ENCODE measurements at places on chromosomes 12 and 14.
A peak's percentile ranks its signal among the peaks of the same experiment; 100 is the strongest.

- H3K4me1 ChIP-seq = peaks cover 16% of the 10 kb centered on the region
- peak overlapping the region; percentile 60 for H3K27ac ChIP-seq
- peak; percentile 87 for DNase-seq
- H3K4me3 ChIP-seq = peak overlapping the region; percentile 56
Measured at GRCh38 chr12:54658306-54659264, 10.4 kb upstream of the DCD start.

DNA sequence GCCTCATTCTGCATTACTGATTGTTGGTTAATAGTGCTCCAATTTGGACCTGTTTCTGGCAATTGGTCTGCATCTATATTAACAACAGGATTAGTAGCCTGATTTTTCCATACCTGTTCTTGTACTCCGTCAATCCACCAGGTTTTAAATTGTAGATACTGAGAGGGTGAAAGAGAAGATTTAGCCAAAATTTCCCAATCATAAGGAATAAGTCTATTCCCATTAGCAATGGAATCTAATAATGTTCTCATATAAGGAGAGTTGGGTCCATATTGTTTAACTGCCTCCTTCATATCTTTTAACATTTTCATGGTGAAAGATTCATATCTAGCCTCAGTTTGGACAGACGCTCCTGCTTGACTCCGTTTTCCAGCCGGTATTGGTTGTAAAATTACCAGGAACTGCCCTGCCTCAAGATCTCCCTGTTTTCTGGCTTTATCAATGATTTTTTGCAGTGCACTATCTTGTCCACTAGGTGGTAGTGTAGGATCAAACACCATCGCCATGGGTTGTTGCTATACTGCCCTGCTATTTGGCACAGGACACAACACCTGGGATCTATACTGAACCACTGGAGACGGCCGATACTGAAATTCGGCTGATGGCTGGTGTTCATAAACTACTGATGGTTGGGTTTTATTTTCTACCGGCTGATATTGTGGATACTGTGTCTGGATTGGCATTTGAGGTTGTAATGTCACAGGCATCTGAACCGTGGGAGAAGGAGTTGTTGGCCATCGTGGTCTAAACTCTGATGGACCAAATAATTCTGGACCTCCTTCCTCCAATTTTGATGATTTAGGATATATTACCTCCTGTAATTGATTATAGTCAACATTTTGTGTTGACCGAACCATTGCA, 25.2 kb downstream of the DHRS4L2 start:
- peaks cover 5% of the 10 kb centered on the region for H3K4me1 ChIP-seq
- no peak overlapping the region for H3K4me3 ChIP-seq
- H3K36me3 ChIP-seq = no peaks in the 10 kb centered on the region

DNA sequence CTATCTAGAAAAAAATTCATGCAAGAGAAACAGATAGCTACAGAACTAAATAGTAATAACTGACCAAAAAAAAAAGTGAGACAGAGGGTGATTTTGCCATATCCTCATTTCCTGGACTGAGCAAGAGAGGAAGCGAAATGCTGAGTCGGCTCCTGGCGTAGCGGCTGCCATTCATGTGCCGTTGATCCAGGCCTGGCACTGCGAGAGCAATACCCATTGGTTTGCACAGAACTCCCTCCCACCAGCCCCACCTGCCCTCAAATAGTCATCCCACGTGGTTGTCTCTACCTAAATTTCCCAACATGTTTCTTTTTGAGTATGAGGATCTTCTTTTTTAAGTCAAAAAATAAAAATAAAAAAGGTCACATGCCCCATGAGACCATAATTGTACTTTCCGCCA, 9.4 kb upstream of the WNT5B start:
- H3K27me3 ChIP-seq = peaks cover 22% of the 10 kb centered on the region
- no peak overlapping the region for H3K4me3 ChIP-seq
- no peak for DNase-seq
- H3K4me1 ChIP-seq = peaks cover 18% of the 10 kb centered on the region
- H3K27ac ChIP-seq = no peak overlapping the region

- H3K27ac ChIP-seq = no peak overlapping the region
- no peak overlapping the region for H3K4me3 ChIP-seq
- H3K27me3 ChIP-seq = no peaks in the 10 kb centered on the region
- DNase-seq = no peak
- H3K4me1 ChIP-seq = no peaks in the 10 kb centered on the region
- no peaks in the 10 kb centered on the region for H3K36me3 ChIP-seq
Measured at GRCh38 chr12:88756917-88757316, 176.6 kb upstream of the KITLG start.

GRCh38 chr12:47015381-47015780, 64.0 kb upstream of the PCED1B start:
- no peak for DNase-seq
- H3K36me3 ChIP-seq = no peaks in the 10 kb centered on the region
- no peaks in the 10 kb centered on the region for H3K27me3 ChIP-seq
- H3K4me1 ChIP-seq = no peaks in the 10 kb centered on the region
- no peak overlapping the region for H3K27ac ChIP-seq
- H3K4me3 ChIP-seq = no peak overlapping the region

DNA sequence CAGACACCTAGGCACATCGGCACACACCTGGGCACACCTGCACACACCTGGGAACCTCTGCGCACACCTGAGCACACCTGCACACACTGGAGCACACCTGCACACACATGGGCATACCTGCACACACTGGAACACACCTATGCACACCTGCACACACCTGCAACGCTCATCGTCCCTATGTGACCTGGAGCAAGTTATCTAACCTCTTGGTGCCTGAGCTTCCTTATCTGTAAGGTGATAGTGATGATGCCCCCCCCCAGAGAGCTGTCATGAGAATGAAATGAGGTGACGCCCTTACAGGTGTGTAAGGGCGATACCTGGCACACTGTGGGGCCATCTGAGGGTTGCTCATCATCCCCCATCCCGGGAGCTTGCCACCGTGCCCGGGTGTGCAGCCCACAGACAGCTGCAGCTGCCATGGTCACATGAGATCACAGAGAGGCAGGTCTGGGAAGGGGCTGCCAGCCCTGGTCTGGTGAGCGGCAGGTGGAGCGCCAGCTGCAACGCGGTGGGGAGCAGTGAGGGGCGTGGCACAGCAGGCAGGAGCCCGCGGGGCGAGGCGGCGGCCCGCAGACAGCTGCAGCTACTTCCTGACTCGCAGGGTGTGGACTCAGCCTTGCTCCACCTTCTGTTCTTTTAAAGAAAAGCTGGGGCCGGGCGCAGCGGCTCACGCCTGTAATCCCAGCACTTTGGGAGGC, 59.9 kb upstream of the FBRSL1 start:
- H3K27ac ChIP-seq = no peak overlapping the region
- peaks cover 28% of the 10 kb centered on the region for H3K4me1 ChIP-seq
- peak; percentile 66 for DNase-seq
- H3K4me3 ChIP-seq = peak overlapping the region; percentile 45

GRCh38 chr14:95875831-95876760, 536 bp upstream of the TUNAR start:
- H3K36me3 ChIP-seq = peaks cover 12% of the 10 kb centered on the region
- H3K4me1 ChIP-seq = peaks cover 58% of the 10 kb centered on the region
- H3K4me3 ChIP-seq = peak overlapping the region; percentile 70
- peak; percentile 75 for DNase-seq

DNA sequence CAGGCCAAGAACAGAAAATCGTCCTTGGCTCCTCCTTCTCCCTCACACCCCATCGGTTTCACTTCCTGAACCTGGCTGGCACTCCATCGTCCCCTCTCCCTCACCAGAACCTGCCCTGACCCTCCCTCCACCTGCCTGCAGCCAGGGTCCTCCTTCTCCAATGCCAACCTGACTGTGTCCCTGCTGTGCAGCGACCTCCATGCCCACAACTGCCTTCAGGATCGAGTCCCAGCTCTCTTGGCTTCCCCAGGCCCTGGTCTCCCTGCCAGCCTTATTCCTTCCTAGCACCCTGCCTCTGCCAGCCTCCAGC, 19.8 kb downstream of the HVCN1 start:
- H3K27ac ChIP-seq = peak overlapping the region; percentile 2
- DNase-seq = no peak
- 0 out of 2 replicates have a peak, but pooled peaks cover 3% of the 10 kb centered on the region for H3K36me3 ChIP-seq
- peaks cover 13% of the 10 kb centered on the region for H3K4me1 ChIP-seq

- H3K4me1 ChIP-seq = no peaks in the 10 kb centered on the region
- H3K27me3 ChIP-seq = peaks cover 20% of the 10 kb centered on the region
- H3K36me3 ChIP-seq = no peaks in the 10 kb centered on the region
- no peak for DNase-seq
- H3K4me3 ChIP-seq = no peak overlapping the region
Measured at GRCh38 chr12:119624966-119625365, 31.4 kb downstream of the TMEM233 start.

DNA sequence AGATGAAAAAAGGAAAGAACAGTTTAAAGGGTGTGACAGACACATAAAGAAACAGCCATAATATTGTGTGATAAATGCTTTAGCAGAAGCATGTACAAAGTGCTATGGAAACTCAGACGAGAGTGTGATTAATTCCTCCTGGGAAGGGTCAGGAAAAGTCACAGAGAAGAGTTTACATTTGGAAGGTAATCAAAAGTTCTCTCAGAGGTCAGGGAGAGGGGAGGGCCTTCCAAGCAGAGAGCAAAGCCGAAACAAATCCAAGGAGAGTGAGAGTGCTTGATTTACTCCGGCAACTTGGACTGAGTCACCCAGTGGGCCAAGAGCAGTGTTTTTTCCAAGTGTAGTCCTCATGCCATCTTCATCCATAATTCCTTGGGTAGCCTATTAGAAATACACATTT, 108.3 kb downstream of the IGF1 start:
- no peak overlapping the region for H3K27ac ChIP-seq
- H3K36me3 ChIP-seq = peaks cover 17% of the 10 kb centered on the region
- DNase-seq = no peak
- no peaks in the 10 kb centered on the region for H3K27me3 ChIP-seq

DNA sequence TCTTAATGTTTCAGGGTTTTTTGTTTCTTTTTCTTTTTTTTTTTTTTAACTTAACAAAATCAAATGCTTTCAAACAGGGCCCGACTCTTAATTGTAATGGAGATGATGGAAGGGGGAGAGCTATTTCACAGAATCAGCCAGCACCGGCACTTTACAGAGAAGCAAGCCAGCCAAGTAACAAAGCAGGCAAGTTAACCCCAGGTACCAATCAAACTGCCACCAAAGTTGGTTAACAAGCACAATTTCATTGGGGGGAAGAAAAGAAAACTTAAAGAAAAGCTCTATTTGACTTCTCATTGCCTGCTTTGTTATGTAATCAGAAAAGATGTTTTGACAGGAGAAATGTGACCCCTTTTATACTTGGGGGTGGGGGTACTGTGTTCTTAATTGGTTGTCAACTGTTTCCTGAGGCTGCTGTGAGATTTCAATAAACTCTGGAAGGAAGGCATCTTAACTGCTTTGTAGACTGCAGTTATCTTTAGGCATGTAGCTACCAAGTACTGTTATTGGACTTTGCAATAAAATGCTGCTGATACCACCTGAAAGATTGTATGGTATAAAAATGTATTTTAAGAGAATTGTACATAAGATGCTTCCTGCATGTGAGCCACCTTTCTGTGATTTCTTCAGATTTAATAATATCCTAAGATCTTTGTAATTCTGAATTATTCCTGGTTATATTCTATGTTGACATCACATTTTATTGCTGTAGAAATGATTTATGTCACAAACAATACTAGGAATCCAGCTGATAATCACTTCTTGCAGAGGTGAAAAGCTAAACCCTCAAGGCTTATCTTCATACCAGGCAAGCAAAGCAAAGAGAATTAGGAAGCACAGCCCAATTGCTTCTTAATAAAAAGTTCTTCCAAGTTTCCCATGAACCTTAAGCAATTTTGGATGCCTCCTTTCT, 26.9 kb downstream of the MAPKAPK5 start:
- peak; percentile 26 for DNase-seq
- H3K27ac ChIP-seq = peak overlapping the region; percentile 99
- H3K4me3 ChIP-seq = peak overlapping the region; percentile 56
- H3K4me1 ChIP-seq = peaks cover 55% of the 10 kb centered on the region

GRCh38 chr14:103057028-103057371, 349 bp downstream of the CDC42BPB start:
- H3K4me1 ChIP-seq = peaks cover 27% of the 10 kb centered on the region
- H3K36me3 ChIP-seq = no peaks in the 10 kb centered on the region
- no peaks in the 10 kb centered on the region for H3K27me3 ChIP-seq
